ENCODE measurements at places on chromosomes 6 and 20.
A peak's percentile ranks its signal among the peaks of the same experiment; 100 is the strongest.

DNA sequence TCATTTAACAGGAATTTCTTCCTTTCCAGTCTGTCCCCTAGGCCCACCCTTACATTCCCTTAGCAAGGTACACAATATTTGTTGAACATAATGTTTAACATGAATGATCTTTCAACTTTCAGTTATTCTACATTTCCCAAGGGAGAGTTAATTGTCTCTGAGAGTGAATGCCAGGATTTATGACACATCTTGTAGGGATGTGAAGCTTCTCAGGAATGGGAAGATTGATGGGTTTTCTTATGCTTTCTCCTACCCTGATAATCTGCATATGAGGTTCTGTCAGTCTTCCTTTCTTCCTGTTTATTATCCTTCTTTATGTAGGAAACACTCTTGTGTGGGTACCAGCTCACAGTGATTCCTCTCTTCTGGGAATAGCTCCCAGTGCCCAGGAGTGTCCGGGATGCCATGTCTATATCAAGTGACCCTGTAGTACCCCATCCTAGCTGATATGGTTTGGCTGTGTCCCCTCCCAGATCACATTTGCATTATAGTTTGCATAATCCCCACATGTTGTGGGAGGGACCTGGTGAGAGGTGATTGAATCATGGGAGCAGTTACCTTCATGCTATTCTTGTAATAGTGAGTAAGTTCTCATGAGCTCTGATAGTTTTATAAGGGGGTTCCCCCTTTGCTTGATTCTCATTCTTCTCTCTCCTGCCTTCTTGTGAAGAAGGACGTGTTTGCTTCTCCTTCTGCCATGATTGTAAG lies 7.1 kb upstream of the FYN start:
- no peak for DNase-seq

DNA sequence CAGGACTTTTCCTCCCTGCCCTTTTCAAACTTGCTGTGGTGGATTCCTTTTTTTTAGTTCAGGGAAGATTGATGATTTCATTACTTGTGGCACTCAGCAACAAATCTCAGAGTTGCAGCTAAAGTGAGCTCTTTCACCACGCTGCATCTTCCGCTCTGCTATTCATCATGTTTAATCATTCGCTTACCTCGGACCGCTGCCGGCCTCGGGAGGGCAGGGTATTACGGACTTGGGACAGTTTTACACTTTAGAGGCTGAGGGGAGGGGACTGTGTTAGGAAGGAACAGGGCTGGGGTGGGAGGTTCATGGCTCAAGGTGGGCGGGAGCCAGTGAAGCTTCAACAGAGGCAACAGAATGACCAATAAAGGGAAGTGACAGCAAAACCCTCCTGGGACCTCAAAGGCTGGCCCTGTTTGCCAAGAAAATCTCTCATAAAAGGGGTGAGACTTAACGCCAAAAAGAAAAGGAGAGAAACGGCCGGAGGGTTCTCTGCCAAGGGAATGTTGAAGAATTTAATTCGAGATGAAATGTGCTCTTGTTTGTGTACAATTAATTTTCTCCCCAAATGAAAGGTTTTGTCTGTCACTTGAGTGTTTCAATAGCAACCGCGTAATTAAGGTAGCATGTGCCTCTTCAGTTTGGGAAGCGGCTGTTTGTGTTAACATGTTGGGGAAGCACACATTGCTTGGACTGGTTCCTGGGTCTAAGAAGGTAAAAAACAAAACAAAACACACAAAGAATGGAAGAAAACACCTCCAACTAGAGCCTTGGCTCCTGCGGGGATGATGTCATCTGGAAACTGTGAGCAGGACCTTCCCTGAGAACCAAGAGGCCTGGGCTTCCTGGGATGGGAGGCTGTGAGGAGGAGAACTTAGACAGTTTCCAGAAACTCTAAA lies 72.5 kb upstream of the SULF2 start:
- DNase-seq = no peak

GRCh38 chr6:19180348-19181072 lies 656.7 kb upstream of the ID4 start:
- DNase-seq = no peak

DNA sequence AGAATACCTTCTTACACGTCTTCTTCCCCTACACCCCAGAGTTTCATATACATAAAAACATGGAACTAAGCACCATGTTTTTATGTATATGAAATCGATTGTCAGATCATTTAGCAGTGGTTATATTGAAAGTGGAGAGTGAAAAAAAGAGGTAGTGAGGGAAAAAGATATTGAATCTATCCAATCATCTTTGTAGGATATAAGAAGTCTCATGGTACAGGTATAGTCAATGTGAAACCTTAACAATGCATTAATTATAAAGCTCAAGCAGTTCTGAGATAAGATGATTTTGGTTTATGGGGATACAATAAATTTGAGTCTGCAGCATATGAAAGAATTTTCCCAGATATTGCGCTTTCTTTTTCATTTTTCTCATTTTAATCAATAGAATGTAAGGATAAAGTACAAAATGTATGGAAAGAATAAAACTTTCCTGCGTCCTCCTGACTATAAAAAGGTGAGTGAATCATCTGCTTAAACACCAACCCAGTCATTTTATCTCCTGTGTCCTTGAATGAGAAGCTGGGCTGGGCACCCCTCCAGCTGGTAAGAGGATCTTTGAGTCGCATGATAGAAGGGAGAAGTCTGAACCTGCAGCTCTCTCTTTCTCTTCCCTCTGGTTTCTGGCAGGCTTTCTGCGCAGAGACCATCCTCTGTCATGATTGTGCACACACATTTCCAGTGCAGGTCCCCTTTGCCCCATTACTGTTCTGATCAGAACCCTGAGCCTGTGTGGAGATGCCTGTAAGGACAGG lies 28.1 kb upstream of the AKIRIN2 start:
- DNase-seq = peak; percentile 57

DNA sequence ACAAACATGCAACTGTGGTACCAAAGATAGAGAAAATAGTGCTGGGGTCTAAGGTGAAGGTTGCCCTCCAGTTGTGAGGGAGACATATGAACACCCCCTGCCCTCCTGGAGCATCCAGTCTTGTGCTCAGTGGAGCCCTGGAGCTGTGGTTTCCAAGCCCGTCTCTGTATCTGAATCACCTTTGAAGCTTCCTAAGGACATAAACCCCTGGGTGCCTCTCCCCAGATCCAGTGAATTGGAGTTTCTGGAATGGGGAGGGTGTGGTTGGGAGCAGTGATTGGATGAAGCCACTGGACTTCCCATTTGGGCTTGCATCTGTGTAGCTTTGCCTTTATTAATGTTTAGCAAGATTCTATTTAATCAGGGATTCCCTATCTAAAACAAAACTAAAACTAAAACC lies 22.4 kb upstream of the E2F3 start:
- no peak for DNase-seq

- DNase-seq = no peak
Measured at GRCh38 chr6:105794870-105795269, 291.3 kb upstream of the PRDM1 start.

DNA sequence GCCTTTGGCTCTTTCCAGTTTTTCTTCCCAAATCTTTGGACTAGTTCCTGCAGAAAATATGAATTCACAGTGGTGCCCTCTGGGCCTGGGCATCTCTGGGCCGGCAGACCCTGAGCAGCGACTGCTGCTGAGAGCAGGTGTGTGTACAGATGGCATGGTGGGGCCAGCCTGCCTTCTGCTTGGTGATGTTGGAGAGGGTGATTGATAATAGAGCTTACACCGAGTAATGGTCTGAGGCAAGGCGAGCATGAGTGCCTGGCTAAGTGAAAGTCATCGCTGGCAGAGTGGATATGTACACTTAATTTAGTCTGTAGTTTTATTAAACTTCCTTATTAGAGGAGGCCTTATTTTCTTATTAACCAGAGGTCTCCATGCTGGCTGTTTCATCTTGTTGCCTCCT lies 156.9 kb downstream of the CDKAL1 start:
- no peak for DNase-seq

- DNase-seq = no peak
Measured at GRCh38 chr6:155895641-155896040, 440.0 kb upstream of the NOX3 start.

DNA sequence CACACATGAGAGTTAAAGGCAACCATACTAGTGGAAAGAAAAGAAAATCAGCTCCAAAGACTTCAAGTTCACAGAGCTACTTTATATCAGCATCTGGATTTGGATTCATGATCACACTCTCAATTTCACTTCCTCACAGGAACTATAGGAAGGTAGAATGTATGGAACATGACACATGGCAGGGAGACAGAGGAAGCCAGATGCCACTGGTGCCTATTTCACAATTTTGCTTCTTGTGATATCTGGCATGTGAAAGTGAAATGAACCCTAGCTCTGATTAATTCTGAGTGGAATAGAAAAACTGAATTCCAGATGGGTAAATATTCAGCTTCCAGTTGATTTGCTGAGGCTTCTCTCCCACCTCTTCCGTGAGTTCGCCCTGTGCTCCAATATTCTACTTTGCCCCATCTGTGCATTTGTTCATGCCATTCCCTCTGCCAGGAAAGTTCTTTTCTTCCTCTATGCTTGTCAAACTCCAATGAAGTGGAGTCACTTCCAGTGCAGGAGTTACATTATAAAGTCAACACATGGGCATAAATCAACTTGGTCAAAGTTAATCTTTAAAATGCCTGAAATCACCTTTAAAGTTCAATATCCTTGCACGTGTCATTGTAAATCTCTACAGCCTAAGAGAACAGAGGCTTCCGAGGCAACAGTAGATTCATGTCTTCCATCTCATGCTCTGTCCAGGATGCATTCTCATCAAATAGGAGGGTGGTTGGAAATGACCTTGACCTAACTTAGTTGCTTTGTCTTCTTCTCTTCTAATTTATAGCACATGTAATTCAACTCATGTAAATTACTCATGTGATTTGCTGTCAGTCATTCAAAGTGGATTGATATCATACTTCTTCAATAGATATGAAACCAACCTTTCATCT lies 275.3 kb downstream of the HIVEP2 start:
- no peak for DNase-seq

- DNase-seq = no peak
Measured at GRCh38 chr20:17097603-17098002, 129.2 kb upstream of the PCSK2 start.

DNA sequence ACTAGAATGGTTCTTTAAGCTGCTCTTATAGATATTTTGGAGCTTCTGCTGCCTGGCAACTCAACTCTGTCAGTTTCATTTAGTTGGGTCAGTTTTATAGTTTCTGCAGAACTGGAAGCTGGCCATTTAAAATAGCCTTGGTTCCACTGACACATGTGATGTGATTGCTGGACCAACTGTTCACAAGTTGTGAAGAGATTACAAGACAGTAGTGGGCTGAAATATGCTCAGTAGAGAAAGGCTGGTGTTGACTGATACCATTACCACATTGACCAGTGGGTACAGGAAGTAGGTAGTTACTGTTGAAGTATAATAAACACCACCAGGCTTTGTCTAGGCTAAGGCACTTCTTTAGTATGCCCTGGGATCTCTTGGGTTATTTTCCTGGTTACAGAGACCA lies 39.0 kb downstream of the BCKDHB start:
- peak; percentile 80 for DNase-seq

GRCh38 chr6:36290668-36291620 lies 21.1 kb downstream of the PNPLA1 start:
- DNase-seq = peak; percentile 76

GRCh38 chr6:8268606-8269005 lies 166.3 kb upstream of the EEF1E1 start:
- no peak for DNase-seq

- no peak for DNase-seq
Measured at GRCh38 chr6:144574796-144575195, 289.7 kb downstream of the UTRN start.

GRCh38 chr6:69918813-69919475 lies 52.6 kb downstream of the COL19A1 start:
- DNase-seq = no peak

- no peak for DNase-seq
Measured at GRCh38 chr6:101489456-101489855, 95.9 kb downstream of the GRIK2 start.

GRCh38 chr6:138681627-138682026 lies 91.9 kb upstream of the CCDC28A start:
- peak; percentile 53 for DNase-seq

- no peak for DNase-seq
Measured at GRCh38 chr6:107845777-107846176, 21.7 kb upstream of the SCML4 start.

GRCh38 chr6:132952031-132952867 lies 137.9 kb downstream of the RPS12 start:
- no peak for DNase-seq

- no peak for DNase-seq
Measured at GRCh38 chr6:13292774-13293173, 35.6 kb downstream of the TBC1D7 start.

GRCh38 chr6:51398064-51398705 lies 579.5 kb downstream of the TFAP2B start:
- no peak for DNase-seq

- peak; percentile 62 for DNase-seq
Measured at GRCh38 chr6:142694054-142694453, 250.9 kb downstream of the HIVEP2 start.

GRCh38 chr6:30775104-30775503 lies 30.8 kb upstream of the IER3 start:
- no peak for DNase-seq

DNA sequence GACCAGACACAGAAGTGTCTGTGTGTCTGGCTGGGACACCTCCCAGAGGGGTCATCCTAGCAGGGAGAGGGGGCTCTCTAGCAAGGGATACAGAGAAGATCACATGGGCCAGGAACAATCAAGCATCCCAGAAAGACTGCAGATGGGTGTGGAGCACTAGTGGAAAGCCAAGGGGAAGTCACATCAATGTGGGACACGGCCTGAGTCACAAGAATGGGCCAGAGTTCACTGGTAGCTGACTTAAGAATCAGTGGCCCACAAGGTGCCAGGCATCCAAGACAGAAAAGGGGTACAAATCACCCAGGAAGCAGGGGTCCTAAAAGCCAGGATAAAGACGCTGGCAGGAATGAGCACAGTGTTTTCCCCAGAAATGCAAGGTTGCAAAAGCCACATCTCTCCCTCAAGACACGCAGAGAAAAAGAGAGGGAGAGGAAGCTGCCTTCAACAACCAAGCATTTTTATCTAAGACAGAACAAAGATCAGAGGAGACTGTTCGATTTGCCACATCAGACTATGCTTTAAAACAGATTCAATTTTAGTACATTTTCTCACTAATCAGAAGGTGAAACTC lies 113.6 kb upstream of the DST start:
- no peak for DNase-seq

DNA sequence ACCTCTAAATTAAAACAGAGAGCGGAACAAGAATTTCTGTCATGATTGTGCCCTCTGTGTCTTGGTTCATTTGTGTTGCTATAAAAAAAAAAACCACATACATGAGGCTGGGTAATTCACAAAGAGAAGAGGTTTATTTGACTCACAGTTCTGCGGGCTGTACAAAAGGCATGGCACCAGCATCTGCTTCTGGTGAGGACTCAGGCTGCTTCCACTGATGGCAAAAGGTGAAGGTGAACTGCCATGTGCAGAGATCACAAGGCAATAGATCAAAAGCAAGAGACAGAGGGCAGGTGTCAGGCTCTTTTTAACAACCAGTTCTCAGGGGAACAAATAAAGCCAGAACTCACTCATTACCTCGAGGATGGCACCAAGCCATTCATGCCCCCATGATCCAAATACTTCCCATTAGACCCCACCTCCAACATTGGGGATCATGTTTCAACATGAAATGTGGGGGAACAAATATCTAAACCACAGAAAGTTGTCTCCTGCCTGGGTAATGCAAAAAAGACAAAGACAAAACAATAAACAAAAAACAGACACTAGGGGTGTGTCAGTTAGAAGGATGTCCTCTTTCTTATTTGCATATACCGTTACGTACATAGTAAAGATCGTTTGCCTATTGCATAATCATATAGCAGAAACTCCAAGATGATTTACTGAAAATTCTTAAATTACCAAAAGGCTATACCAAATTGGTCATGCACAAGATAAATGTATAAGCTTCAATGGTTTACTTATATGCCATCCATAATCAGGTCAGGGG lies 17.0 kb downstream of the SERPINB9 start:
- no peak for DNase-seq

- no peak for DNase-seq
Measured at GRCh38 chr6:74991573-74992332, 214.1 kb downstream of the COL12A1 start.

All from hematopoietic multipotent progenitor cell treated with erythropoietin and hydrocortisone succinate and interleukin-3 and kit ligand, for 4 days (in vitro differentiated cells).